Fibroblast of skin of left biceps (primary cell): ENCODE measurements at places on chromosomes 16 and 17.
A peak's percentile ranks its signal among the peaks of the same experiment; 100 is the strongest.

GRCh38 chr16:66474750-66475199 lies 47.7 kb downstream of the BEAN1 start:
- no peak for DNase-seq

GRCh38 chr16:49431040-49431439 lies 57.4 kb downstream of the C16orf78 start:
- no peak for DNase-seq

DNA sequence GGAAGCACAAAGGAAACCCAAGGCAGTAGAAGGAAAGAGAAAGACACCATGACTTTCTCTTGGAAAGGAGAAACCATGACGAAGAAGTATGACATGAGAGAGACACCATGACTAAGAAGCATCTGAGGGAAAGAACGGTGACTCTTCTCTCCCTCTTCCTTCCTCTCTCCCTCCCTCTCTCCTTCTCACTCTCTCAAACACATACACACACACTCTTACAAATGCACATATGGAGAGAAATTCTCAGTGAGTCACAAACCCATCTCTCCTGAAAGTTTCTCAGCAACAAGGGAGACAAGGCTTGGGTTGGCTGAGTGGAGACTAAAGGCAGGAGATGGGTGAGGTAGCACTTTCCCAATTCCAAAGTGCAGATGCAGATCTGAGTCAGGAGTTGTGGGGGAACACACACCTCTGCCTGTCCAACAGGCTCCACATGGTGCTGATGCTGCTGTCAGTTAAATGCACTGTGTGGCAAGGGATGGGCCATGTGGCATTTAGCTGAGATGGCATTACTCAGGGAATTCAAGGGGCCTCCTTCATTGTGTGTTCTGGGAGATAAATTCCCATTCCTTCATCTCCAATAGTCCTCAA lies 336.7 kb upstream of the C16orf82 start:
- DNase-seq, result no peak

DNA sequence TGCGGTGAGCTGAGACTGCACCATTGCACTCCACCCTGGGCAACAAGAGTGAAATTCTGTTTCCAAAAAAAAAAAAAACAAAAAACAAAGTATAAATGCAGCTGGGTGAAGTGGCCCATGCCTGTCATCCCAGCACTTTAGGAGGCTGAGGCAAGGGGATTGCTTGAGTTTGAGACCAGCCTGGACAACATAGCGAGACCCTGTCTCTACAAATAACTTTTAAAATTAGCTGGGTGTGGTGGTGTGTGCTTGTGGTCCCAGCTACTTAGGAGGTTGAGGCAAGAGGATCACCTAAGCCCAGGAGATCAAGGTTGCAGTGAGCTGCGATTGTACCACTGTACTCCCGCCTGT lies 10.1 kb upstream of the STX4 start:
- no peak for DNase-seq

DNA sequence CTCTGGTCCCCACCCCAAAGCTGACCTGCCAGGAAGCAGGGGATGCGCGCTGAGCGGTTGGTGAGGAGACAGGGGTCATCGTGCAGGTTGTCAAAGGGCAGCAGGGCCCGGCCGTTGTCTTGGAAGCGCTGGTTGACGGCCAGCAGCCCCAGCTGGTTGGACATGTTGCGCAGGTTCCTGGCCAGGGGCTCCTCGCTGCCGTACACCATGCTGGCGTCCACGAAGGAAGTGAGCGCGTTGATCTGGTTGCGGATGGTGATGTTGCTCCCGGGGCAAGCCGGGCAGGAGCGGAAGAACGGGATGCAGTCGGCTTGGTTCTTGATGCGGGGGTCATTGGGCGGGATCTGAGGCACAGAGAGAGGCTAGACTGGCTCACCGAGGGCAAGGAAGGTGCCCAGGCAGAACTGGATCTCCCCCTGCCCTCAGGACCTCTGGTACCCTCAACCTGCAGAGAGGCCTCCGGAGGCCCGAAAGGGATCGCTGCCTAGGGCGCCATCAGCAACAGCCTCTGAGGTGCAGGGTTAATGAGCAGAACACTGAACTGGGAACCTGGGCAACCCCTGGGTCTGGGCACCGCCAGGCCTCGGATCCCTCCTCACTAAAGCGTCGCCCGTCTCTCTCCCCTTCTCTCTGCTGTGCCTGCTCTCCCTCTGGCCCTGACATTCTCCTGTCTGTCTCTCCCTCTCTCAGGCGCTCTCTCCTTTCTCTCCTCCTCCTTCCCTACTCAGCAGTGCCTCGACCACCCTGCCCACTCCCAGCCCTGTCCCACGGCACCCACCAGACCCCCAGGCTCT lies 2.7 kb downstream of the MPO start:
- no peak for DNase-seq

GRCh38 chr16:31488468-31489297 lies 5.8 kb downstream of the SLC5A2 start:
- DNase-seq, result no peak

GRCh38 chr17:67855504-67856324 lies 30.4 kb downstream of the BPTF start:
- no peak for DNase-seq

DNA sequence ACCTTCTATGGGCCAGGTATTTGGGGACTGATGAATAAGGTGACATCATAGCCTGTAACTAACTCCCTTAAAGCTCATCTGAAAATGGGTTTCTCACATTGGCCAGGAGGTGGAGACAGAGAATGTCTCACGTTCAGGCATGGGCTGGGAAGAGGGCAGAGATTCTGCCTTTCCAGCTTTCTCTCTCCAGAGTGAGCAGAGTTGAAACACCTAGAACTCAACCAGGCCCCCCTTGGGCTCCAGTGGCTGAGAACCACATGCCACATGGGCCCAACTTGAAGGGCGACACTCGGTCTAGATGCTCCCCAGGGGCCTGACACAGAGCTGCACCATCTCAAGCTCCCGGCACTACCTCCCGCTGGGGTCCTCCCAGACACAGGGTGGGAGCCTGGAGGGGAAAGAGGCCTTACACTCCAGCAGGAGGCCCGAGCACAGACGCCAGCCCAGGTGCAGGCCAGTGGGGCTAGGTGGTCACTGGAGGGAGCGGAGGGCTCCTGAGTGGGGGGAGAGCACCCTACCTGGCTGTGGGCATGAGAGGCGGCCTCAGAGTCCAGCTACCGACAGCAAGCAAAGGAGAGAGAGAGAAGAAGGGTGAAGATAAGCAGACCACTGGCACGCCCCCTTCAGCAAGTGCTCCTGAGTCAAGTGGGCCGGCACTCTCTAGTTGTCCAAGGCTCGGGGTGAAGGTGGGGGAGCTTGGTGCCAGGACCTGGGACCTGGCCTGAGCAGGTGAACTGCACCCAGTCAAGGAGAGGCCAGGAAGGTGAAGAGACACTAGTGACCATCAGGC lies 55.9 kb downstream of the MYO18A start:
- DNase-seq, result peak; percentile 33

DNA sequence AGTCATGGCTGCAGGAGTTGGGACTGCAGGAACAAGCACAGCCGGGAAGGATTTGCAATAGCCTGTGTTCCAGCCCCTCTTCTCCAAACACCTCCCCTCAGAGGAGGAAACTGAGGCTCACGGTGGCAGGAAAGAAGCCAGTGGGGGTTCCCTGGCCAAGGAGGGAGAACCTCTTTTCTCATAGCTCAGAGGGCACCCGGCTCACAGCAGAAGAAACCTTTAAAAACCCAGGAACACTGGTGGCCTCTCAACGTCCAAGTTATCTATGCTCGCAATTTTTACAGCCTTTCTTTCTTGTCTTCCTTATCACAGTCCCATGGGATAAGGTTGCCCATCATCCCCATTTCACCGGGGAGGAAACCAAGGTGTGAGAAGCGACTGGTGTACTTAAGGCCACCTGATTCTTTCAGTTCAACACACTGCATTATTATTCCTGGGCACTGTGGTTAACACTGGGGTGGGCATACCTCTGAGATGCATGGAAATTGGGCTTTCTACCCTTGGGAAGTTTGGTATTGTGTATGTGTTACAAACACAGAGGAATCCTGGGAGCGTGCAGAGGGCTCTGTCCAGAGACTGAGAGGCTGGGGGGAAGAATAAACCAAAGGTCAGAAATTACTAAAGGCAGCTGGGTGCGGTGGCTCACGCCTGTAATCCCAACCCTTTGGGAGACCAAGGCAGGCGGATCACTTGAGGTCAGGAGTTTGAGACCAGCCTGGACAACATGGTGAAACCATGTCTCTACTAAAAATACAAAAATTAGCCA lies 791 bp upstream of the ZNF629 start:
- no peak for DNase-seq

- no peak for DNase-seq
These were observed 12.6 kb downstream of the CHST6 start for GRCh38 chr16:75482434-75483205.
